ENCODE measurements at places on chromosomes 2 and 18. TPM values are rescaled to one million over a fixed set of nuclear protein-coding genes. Genes with fewer than 3 reads are reported as not detected.

DNA sequence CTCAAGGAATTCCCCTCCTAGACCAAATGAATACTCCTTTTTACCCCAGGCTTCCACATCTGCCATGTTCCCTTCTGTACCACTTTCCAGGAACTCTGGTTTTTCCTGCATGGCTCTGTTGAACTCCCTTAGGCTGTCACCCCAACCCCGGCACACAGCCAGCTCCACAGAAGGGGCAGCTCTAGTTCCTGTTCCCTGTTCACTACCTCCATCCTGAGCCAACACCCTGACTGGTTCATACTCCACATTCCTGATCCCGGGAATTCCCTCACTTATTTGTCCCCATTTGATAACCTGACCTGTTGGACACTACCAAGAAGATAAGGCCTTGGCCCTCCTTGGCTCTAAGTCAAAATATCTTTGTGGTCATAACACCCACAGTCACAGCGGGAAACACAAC, 280.9 kb upstream of the RAB6C start:
- DNase-seq = no peak
- no peaks in the 10 kb centered on the region for H3K36me3 ChIP-seq
- no peaks in the 10 kb centered on the region for H3K4me1 ChIP-seq
- H3K27ac ChIP-seq = no peak overlapping the region
- H3K27me3 ChIP-seq = no peaks in the 10 kb centered on the region
- H3K4me3 ChIP-seq = no peak overlapping the region

DNA sequence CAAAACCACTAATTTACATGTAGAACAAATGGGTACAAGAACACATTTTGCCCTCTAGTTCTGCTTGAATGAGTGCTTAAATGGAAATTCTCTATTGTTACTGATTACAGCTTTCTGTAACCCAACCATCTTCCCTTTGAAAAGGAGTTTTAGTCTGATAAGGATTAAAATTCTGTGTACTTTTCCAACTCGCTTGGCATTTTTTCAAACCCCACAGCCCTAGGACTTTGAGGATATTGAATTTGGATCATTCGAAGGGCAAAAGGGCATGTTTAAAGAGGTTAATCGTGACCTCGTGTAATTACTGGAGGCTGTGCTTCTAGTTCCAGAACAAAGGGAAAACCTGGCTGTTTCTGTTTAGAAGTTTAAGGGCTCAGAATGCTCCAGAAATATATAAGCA, 432.3 kb downstream of the PID1 start:
- no peak for DNase-seq
- H3K36me3 ChIP-seq = no peaks in the 10 kb centered on the region
- H3K27me3 ChIP-seq = no peaks in the 10 kb centered on the region
- no peaks in the 10 kb centered on the region for H3K4me1 ChIP-seq

- H3K36me3 ChIP-seq = no peaks in the 10 kb centered on the region
- H3K4me1 ChIP-seq = no peaks in the 10 kb centered on the region
- DNase-seq = no peak
- H3K4me3 ChIP-seq = no peak overlapping the region
- H3K27me3 ChIP-seq = no peaks in the 10 kb centered on the region
- H3K27ac ChIP-seq = no peak overlapping the region
Measured at GRCh38 chr2:192381082-192381481, 186.3 kb upstream of the TMEFF2 start.

DNA sequence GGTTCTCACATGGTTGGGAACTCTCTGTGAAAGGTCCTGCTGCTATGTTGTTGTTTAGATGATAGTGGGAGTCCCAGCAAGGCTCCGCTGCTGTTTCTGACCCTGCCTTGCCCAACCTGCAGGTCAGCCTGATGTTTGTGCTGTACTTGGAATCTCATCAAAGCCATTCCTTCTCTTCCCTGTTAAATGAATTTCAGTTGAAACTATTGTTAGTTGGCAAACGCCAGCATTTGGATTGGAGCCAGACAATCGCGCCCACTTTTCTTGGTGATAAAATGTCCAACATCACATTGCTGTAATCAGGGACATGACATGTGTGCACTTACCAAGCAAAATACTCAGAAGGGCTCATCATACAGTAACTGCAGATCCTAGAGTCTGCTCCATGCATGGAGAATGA, 12.8 kb upstream of the TWSG1 start:
- 0 out of 2 replicates have a peak, but pooled peaks cover 10% of the 10 kb centered on the region for H3K4me1 ChIP-seq
- DNase-seq = no peak
- no peak overlapping the region for H3K27ac ChIP-seq
- H3K27me3 ChIP-seq = no peaks in the 10 kb centered on the region

- no peak overlapping the region for H3K4me3 ChIP-seq
- peaks cover 48% of the 10 kb centered on the region for H3K4me1 ChIP-seq
- H3K27ac ChIP-seq = no peak overlapping the region
- H3K27me3 ChIP-seq = no peaks in the 10 kb centered on the region
Measured at GRCh38 chr2:158507679-158508078, 50.9 kb downstream of the PKP4 start.

GRCh38 chr2:185161701-185162100, 563.4 kb downstream of the ZNF804A start:
- H3K4me3 ChIP-seq = no peak overlapping the region
- no peak overlapping the region for H3K27ac ChIP-seq
- H3K36me3 ChIP-seq = no peaks in the 10 kb centered on the region
- H3K27me3 ChIP-seq = no peaks in the 10 kb centered on the region
- H3K4me1 ChIP-seq = no peaks in the 10 kb centered on the region
- no peak for DNase-seq

Gene EMILIN1
- total RNA-seq = 9.7 TPM
